ENCODE measurements at places on chromosomes 16 and 17.
A peak's percentile ranks its signal among the peaks of the same experiment; 100 is the strongest.

- DNase-seq: no peak
Observed at GRCh38 chr17:75909051-75909811, 4.5 kb upstream of the MRPL38 start.

DNA sequence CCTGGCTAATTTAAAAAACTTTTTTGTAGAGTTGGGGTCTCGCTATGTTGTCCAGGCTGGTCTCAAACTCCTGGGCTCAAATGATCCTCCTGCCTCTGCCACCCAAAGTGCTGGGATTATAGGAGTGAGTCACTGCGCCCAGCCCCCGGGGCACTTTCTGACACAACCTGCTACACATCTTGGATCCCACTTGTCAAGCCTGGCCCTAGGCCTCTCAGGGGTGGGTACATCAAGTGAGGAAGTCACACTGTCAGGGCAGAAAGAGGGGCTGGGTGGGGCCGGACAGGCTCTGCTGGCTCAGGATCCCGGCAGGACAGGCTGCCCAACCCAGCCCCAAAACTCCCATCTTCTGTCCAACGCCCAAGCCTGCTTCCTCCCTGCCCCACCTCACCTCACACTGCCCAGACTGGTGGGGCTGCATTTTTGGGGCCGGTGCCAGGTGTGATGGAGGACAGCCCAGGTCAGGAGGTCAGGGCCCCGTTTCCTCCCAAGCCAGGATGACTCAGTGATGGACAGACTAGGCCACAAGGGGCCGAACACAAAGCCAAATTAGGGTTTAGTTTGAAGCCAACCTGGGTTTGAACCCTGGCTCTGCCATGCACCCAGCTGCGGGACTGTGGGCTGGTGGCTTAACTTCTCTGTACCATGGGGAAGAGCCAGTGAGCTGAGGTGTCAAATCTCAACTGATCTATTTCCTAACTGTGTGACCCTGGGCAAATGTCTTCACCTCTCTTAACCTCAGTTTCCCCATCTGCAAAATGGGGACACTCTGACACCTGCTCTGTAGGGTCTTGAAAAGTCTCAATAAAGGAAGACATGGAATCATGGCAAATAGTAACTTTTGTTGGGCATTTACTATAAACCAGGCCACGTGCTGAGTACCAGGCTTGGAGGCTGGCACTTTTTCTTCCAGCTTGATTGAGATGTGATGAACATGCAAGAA is 8.9 kb upstream of the PPL start:
- no peak for DNase-seq

- DNase-seq: no peak
Observed at GRCh38 chr17:50893183-50893993, 27.2 kb upstream of the TOB1 start.

DNA sequence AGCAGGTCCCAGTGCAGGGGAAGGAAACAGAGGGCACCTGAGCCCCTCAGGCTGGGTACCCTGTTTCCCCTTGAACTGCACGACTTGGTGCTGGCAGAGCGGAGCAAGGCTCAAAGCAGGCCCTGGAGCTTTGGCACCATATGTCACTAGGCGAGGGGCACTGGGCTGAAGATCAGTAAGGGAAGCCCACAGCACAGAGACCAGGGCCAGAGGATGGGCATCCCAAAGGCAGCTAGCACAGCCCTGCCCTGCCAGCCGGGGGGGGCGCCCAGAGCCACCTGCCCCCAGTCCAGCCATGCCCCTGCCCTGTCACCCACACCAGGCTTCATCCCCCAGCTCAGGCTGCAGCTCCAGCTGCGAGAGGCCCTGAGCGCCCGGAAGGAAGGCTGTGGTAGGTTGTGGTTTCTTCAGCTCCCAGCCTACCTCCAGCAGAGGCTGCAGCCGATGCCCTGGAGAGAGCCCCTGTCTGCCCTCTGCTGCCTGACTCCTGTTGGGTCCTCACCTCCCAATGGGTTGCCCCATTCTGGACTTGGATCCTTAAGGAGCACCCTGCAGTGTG is 10.9 kb downstream of the NHERF1 start:
- peak; percentile 43 for DNase-seq

GRCh38 chr17:5437721-5438317 is 1.1 kb downstream of the C1QBP start:
- no peak for DNase-seq

GRCh38 chr16:47928008-47928407 is 227.8 kb downstream of the ABCC12 start:
- DNase-seq: no peak

GRCh38 chr17:68222606-68223005 is 25.2 kb upstream of the AMZ2 start:
- no peak for DNase-seq

- DNase-seq: no peak
Observed at GRCh38 chr17:77872714-77873499, 85.6 kb upstream of the TNRC6C start.

DNA sequence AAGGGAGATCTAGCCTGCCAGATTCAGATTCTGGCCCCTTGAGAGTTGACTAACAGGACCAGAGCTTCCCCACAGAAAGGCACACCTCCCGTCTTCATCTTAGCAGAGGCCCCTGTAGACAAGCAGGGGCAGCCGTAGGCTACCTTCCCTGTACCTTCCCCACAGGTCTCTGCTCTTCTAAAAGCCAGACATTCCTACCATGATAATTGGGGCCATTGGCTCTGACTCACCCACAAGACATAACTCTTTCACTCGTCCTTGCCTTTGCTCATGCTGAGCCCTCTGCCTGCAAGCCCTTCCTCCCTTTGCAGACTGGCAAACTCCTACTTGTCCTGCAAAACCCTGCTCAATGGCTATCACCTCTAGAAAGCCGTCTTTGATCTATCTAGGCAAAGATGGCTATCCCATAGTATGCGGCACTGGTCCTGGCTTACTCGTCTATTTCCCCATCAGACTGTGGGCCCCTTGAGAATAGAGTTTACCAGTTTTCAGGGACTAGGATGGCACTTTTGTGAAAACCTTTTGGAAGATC is 43.8 kb downstream of the PIMREG start:
- no peak for DNase-seq

DNA sequence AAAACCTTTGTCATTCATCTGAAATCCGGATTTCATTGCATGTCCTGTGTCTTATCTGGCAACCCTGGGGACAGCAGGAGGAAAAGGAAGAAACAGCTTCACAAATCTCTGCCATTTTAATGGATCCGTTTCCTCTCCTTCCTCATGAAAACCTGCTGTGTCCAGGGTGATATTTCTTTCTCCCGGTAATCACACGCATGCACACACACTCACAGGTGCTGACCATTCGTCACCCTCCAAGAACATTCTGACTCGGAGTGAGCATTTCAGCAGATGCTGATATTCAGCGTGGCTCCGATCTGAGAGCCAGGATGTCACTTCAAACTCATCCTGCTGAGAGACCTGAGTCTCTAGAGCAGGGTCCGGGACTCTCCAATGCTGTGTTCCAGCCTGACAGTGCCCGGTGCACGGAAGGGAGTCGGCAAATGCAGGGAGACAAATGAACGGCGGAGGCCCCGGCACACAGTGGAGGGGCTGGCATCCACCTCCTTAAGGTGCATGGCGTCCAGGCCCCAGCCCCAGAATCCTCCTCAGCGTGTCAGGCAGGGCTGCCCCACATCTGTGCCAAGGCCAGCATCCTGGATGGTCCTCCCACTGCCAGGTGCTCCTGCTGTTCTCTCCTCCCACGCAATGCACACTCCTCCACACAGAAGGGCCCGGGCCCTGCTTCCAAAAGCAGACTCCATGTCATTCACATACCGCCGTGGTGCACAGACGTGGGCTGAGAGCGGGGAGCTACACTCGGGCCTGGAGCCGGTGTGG is 70.7 kb downstream of the RBFOX3 start:
- no peak for DNase-seq

- no peak for DNase-seq
Observed at GRCh38 chr17:16954521-16954920, 17.4 kb downstream of the TNFRSF13B start.

DNA sequence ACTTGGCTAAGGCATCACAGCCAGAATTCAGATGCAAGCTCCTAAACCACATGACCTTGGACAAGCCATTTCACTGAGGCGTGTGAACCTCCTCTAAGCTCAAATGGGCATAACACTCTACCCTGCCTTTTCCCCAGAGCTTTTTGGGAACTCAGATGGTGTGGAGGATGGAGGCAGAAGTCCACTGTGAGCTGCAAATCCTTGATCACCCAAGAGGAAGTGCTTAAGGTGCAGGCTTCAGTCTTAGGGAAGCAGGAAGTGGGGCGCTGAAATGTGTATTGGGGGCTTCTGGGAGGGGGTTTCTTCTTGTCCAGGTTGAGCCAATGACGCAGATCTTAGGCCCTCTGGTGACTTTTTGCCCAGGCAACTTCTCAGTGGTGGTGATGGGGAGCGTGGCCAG is 12.9 kb downstream of the CIITA start:
- no peak for DNase-seq

DNA sequence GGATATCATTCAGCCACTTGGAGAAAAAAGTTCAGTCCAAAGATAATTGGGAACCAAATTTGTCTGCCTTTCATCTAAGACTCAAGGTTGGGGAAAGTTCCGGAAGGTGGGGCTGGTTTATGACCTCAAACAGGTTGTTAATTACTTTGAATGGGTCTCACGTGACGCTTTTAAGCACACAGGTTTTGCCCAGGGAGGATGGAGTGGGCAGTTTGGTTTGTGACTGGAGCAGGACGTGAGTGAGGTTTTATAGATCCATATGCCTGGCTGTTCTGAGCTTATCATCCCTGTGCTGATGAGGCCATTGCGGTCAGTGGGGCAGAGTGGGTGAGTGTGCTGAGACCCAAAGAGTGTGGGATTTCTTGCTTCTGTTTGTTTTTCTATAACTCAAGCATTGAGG is 38.7 kb upstream of the GPRC5B start:
- DNase-seq: no peak

DNA sequence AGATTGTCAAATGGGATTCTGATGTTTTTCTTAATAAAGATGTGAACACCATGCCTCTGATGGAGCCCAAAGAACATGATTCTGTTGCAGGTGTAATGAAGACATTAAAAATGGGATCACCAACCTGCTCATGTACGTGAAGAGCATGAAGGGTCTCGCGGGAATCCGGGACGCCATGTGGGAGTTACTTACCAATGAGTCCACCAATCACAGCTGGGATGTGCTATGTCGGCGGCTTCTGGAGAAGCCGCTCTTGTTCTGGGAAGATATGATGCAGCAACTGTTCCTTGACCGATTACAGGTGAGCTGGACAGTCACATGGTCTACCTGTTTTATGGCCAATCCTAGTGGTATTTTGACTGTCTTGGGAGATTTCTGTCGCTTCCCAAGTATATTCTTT is 7.6 kb downstream of the COG1 start:
- DNase-seq: no peak

GRCh38 chr17:81285179-81285878 is 9.8 kb downstream of the SLC38A10 start:
- peak; percentile 41 for DNase-seq

- DNase-seq: peak; percentile 54
Observed at GRCh38 chr17:82647593-82648164, 565 bp downstream of the WDR45B start.

- no peak for DNase-seq
Observed at GRCh38 chr17:48907713-48908046, 527 bp upstream of the UBE2Z start.

DNA sequence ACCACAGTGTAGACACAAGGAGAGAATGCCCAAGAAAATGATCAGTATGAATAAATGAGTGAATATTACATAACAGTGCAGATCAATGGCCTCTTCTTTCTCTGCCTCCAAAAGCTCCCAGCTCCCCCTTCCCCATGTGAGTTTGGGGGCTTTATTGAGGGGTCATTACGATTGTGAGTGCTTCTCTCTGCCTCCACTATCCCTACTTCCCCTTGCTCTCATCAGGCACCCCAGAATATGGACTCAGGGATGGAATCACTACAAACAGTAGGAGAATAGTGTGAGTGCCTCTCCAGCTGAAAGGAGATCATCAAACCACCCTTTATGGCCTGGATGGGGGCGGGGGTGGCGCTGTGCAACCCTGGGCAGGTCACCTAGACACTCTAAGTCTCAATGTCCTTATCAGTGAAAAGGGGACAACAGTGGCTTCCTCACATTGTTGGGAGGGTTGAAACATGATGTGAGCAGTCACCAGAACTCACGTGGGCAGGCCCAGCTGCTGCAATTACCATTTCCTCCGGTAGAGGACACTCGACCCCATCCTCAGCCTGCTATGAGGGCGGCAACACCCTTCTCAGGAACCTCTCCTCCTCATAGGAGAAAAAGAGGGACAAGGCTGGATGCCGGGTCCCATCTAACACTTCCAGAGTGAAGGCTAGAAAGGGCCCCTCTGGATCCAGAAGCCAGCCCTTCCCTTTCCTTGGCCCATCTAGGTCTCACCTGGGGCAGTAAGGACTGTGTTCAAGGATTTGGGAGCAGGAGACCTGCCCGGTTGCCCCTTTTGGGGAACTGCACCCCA is 2.1 kb upstream of the EPOP start:
- DNase-seq: peak; percentile 32

DNA sequence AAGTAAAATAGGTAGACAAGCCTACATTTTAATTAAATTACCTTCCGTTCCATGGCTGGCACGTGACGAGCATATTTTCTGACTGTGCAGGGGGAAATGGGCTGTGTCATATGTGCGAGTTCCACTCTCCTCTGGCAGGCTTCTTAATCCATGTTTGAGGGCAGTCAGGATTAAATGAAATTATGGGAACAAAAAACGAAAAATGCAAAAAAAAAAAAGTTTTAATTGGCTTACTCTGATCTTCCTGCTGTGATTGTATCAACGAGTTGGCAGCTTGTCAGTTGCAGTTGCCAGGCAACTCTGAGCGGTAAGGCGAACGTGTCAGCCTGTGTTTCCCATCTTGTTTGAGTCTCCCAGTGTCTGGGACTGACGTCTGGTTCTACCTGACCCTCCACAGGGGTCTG is 302.9 kb upstream of the XYLT1 start:
- no peak for DNase-seq

- no peak for DNase-seq
Observed at GRCh38 chr16:27222249-27223225, 19.2 kb downstream of the KDM8 start.

DNA sequence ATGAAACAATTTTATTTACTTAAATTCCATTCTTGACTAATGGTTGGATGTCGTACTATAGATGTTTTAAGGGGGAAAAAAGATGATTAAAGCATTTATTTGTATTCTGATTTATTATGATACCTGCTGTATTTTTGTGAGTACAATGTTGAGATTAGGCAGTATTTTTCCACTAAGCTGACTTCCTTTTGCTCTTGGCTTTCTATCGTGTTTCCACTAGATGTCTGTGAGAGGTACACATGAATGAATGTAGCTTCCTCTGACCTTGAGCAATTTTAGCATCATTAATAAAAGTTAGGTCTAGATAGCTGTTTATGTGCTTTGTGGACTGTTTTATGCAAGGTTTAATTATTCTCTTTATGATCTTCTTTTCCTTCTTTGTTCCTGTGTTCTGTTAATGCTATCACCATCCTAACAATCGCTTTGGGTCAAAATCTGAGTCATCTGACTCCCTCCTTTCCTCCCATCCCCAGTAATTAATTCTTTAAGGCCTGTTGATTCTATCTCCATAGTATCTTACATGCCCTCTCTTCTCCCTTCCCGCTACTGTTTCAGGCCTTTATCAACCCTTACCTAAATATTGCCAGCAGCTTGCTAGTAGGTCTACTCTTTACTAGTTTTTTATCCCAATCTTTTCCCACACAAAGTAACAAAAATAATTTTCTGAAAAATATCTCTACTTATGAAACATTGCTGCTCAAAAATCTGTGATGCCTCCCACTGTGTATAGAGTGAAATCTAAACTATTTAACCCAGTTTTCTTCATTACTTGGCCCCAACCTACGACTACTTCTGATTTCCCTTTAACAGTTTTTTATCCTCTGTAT is 76.0 kb downstream of the VMP1 start:
- DNase-seq: no peak

All from T-helper 22 cell (primary cell).